ENCODE measurements at places on chromosomes 3 and 15.

DNA sequence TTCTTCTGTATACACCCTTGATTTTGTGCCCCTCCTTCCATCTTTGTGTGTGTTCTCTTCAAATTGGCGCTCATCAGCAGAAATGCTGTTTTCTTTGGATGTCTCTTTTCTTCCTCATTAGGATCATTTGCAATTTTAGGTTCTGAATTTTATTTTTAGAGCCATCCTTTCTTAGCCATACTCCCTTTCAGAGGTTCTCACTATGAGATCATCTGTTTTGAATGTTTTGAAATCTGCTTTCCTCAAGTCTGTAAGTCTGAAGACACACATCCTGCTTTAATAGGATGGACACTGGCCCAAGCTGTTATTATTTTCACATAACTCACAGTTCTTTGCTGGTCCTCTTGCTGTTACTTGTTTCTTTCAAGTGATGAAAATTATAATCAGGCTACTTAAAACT is 124.8 kb downstream of the BDH1 start:
- no peak for DNase-seq

GRCh38 chr3:98232489-98232888 is 31.6 kb upstream of the OR5H6 start:
- DNase-seq: no peak

GRCh38 chr15:68797191-68797590 is 23.5 kb downstream of the ANP32A start:
- no peak for DNase-seq

DNA sequence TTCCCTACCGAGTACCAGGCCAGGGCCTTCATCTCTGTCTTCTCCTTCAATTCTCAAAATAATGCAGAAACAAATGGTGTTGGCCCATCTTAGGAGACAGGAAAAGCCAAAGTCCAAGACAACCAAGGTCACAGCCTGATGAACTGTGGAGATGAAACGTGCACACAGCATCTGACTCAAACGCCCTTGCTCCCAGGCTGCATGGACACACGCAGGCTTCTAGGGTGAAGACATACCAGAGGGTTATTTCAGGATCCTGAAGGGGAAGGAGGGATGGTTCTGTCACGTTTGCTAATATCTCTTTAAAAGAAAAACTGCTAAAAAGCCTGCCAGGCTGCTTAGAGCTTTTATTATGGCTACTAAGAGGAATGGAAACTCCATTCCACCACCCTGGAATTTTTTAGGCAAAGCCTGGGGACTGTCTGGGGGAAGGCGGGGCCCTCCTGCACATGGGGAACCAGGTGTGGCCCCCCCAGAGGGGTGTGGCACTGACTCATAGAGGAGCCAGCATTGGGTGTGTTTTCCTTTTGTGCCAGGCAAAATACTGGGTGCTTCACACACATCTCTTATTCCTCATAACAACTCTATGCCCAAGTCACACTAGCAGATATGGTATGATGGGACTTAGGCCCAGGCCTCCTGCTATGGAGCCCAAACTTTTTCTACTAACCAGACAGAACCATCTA is 62.9 kb downstream of the UMPS start:
- no peak for DNase-seq

- no peak for DNase-seq
Observed at GRCh38 chr15:34188711-34189110, 21.2 kb downstream of the KATNBL1 start.

DNA sequence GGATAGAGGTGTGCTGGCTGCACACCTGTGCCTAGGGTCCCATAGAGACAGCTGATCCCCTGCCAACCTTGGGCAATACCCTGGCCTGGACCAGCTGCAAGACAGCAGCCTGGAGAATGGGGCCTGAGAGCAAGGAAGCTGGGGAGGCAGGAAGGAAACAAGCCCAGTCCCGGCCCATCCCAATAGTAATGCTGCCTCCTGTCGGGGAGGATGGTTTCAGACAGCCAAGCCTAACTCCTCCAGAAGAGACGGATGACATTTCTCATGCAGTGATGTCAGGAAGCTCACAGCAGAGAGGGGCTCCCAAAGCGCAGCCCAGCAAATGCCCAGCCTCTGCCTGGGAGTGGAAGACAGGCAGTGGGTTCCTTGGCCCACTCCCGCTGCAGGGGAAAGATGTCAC is 408.8 kb downstream of the OCA2 start:
- DNase-seq: no peak

DNA sequence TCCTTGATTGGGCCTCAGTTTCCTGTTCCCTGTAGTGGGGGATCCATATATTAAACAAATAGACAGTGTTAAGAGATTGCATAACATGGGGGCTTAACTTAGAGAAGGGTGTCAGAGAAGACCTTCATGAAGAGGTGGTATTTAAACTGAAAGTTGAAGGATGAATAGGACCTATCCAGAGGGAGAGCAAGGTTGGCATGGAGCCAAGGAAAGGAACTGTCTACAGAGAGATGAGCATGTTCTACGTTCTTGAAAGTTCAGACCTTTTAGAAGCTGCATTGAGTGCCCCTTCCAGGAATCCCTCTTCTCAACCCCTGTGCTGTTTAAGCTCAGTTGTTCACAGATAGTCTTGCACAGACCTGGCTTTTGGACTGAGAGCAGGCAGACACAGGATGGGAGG is 2.4 kb downstream of the HTD2 start:
- no peak for DNase-seq

DNA sequence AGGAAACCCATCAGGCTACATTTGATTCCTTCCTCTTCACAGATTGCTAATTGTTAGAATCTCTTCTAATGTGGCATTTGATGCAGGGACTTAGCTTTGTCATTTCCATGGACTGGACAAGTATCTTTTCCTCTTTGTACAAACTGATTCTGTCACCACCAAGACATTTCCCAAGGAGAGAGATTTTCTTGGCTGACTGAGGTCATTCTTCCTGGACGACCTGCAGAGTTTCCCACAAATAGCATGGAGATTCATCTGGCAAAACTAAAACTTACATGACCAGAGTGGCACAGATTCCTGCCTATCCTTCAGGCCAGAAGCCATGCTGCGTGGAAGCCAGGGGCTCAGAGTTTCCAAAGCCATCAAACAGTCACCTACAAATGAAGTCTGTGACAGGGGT is 269.2 kb upstream of the LRTM1 start:
- DNase-seq: no peak

DNA sequence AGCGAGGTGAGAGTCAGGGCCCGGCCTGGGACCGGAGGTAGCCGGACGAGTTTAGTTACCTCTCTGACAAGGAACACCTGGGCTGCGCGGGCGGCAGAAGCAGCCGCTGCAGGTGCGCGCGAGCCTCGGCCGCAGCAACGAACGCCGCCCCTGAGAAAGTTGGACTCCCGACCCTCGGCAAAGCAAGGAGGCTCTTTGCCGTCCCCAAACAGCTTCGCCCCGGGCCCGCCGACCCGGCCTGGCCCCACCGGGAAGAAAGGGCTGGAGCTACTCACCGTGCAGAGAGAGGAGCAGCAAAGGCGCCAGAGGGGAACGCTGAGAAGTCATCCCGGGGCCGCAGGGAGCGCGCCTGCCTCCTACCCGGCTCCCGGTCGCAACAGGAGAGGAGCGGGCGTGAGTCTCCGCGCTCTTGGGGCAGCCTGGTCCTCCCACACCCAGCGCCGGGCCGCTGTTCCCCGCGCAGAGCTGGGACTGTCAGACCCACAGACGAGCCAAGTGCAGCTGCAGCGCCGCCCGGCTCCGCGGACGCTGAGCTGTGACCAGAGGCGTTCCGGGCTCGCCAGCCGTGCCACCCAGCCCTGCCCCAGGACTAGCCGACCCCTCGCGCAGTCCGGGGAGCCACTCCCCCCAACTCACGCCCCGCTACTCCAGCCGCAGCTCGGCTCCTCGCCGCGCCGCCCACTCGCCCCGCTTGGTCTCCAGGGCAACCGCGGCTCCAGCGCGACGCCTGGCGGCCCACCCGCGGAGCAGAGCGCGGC is at the start of gene IGSF11:
TSS of gene IGSF11 (minus strand) at position 591 of the 758 bp plus-strand sequence. CDS start at position 327, 264 bp downstream.
- DNase-seq: peak; percentile 52

DNA sequence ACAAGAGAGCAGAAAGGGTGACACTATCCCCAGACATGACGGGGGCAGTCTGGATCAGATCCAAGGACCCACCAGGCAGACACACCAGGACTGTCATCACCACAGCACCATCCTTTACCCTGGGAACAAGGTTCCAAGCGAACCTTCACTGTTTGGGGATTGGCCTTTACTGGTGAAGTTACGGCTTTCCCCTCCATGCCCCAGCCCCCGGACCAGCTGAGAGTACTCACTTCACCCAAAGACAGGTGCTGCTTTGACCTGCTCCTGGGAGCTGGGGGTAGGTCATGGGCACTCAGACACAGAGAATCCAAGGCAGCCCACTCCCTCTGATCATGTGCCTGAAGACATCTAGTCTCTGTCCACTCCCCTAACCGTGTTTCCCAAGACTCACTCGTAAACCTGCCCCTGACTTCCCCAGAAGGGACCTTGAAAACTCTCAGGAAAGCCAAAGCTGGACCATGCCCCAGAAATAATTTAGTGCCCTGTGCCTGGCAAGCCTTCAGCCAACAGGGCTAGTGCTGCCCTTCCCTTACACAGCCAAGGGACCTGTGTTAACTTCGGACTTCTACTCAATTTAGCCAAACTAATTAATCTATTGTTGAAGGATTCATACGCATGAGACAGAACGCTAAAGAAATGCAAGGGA is 2.8 kb downstream of the RRP9 start:
- no peak for DNase-seq

GRCh38 chr15:74352393-74352910 is 15.0 kb downstream of the CYP11A1 start:
- DNase-seq: no peak

- DNase-seq: peak; percentile 79
Observed at GRCh38 chr15:33860754-33861153, 107.5 kb upstream of the CHRM5 start.

DNA sequence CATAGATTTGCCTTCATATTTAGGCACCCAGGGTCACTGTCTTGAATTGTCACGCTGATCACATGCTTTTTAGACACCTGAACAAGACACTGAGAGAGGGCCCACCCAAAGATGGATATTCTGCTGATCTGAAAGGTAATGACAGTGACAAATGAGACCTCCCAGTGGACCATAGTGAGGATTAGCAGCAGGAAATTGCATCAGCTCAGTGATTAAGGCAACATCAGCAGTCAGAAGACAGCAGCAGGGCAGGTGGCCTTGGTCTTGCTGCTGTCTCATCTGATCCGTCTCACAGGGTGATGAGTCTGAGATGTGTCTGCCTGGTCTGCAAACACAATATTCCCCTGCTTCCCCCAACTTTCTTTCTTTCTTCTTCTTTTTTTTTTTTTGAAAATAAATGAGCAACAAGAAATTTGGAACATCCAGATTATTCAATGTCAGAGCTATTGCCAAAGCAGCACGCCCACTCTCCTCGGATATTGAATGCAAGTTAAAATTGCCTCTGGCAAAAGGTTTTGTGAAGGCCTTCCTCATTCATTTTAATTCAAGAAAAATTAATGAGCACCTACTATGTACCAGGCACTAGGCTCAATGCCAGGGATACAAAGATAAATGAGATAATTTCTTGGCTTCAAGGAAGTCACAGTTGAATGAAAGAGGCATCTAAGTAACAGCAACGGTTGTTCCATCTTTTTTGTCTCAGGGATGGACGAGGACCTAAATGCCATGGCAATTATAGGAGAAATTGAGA is 14.1 kb downstream of the OTOL1 start:
- peak; percentile 27 for DNase-seq

GRCh38 chr3:138974462-138974861 is 27.4 kb downstream of the FOXL2NB start:
- DNase-seq: peak; percentile 86

GRCh38 chr15:74222240-74223119 is 13.6 kb upstream of the CCDC33 start:
- DNase-seq: no peak

- no peak for DNase-seq
Observed at GRCh38 chr15:70198441-70199123, 100.9 kb upstream of the TLE3 start.

GRCh38 chr3:127038466-127038865 is 55.6 kb downstream of the PLXNA1 start:
- DNase-seq: no peak

GRCh38 chr3:122563717-122564025 is 429 bp downstream of the PARP9 start:
- DNase-seq: no peak

GRCh38 chr3:186534113-186534669 is 10.0 kb downstream of the CRYGS start:
- DNase-seq: no peak

- no peak for DNase-seq
Observed at GRCh38 chr15:98740295-98740694, 92.0 kb downstream of the IGF1R start.

DNA sequence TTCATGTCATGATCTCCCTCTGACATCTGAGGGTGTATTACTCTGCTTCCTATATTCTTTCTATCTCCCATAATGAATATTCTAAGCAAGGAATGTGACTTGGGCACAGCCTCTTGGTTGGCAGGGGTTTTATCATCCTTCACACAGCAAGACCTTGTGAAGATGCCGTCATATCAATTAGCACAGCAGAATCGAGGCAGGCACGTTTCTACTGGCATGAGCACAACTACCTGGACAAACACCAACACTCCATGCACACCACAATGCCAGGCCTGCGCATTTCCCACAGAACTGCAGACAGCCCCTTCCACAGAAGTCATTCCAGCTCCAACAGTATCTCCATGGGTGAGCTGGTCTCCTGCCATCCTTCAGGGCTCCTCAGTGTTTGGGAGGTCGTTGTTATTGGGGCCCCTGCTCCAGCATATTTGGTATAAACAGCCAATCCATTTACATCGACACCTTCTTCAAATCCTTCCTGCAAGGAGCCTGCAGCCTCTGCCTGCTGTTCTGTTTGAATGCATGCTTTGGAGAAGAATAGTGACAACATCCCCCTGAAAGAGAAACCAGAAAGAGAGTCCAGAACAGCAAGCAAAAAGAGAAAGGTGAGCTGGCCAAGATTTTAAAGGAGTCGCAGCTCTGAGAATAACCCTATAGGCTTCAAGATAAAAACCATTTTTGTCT is 275.5 kb downstream of the SHOX2 start:
- DNase-seq: no peak

DNA sequence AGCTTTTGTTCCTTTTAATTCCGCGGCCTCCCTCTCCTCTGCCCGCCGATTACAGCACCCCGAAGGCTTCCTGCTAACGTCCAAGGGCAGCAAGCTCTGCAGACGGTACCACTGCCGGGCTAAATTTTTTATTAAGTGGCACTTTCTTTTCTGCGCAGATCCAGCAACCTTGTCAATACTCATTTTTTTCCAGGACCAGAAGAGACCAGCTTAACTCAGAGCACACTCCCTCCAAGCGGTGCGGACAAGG is 542 bp upstream of the MEIS2 start:
- DNase-seq: no peak

GRCh38 chr15:38994310-38994709 is 429.7 kb upstream of the RASGRP1 start:
- DNase-seq: no peak

DNA sequence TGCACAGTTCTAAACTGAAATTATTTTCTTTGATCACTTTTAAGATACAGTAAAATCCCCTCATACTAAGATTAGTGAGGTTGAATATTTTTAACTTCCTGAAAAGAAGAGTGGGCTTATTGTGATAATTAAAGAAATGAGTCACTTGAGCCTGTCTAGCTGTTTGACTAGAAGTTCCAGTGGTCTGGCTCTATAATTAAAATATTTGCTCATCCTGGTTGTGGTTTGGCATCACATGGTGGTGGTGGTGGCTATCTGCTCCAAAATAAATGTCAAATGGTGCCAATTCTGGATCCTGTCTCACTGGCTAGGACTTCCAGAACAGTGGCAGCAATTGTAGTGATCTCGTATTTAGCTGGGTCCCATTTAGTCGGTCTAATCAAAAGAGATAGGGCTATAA is 8.6 kb upstream of the TEX9 start:
- peak; percentile 78 for DNase-seq

GRCh38 chr3:97712919-97713318 is 51.6 kb upstream of the ARL6 start:
- no peak for DNase-seq
